Common myeloid progenitor, CD34-positive (primary cell): ENCODE measurements at places on chromosomes 13 and 19.
A peak's percentile ranks its signal among the peaks of the same experiment; 100 is the strongest.

DNA sequence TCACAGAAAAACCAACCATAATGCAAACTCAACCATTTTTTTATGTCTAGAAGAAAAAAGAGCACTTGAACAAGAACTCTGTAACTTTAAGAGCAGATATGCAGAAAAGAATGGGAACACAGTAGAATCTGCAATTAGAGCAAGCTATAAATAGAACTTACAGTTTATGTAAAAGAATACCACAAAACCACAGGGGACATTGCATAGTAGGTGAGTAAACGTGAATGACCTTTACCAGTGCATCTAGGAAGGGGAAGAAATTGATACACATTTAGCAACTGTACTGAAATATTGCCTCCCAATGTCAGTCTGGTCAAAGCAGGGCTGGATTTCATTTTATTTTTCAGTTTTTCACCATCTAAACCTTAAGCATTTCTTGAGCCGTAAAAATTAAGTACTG, 242.2 kb upstream of the EDNRB start:
- peak; percentile 57 for DNase-seq

DNA sequence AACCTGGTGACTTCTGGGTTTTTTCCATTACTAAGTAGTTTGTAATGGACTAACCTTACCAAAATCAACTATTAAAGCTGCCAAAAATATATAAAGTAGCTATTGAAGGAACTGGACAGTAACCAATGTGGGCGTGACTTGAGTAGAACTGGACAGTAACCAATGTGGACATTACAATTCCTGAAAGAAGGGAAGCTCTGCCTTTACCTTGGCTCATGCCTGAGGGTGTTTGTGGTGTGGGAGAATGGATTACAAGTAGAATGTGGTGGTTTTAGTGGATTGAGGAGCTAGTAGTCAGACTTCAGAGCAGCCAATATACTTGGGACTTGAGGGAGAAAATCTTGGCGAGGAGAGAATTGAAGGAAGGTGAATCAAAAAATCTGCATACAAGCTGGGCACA, 17.5 kb downstream of the LRRC63 start:
- no peak for DNase-seq

DNA sequence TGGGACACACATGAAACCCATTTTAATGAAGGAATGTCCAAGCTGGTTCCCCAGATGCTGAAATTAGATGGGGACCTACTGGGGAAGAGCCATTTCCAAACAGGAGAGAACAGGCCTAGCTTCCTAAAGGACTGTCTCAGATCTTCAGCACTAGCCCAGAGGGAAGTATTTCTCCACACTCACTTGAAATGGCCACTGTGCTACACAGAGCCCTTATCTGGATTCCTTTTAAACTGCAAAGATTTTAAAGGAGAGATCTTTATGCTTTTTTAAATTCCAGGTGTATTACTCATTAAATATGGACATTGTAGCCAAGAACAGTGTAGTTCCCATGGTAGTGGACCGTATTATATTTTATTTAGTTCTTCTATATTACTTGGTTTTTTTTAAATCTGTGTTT, 255.3 kb downstream of the SHISA2 start:
- no peak for DNase-seq

DNA sequence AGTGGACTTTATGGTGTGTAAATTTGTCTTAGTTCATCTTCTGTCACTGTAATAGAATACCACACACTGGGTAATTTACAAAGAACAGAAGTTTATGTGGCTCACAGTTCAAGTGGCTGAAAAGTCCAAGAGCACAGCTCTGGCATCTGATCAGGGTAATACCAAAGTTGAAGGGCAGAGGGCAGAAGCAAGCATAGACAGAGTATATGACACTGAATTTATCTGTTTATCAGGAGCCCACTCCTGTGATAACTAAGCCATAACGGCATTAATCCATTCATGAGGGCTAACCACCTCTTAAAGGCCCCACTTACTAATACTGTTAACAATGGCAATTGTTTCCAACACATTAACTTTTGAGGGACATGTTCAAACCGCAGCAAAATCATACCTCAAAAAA, 4.0 kb upstream of the RFXAP start:
- peak; percentile 53 for DNase-seq

- no peak for DNase-seq
Measured at GRCh38 chr13:43267916-43268315, 244.5 kb downstream of the DNAJC15 start.

DNA sequence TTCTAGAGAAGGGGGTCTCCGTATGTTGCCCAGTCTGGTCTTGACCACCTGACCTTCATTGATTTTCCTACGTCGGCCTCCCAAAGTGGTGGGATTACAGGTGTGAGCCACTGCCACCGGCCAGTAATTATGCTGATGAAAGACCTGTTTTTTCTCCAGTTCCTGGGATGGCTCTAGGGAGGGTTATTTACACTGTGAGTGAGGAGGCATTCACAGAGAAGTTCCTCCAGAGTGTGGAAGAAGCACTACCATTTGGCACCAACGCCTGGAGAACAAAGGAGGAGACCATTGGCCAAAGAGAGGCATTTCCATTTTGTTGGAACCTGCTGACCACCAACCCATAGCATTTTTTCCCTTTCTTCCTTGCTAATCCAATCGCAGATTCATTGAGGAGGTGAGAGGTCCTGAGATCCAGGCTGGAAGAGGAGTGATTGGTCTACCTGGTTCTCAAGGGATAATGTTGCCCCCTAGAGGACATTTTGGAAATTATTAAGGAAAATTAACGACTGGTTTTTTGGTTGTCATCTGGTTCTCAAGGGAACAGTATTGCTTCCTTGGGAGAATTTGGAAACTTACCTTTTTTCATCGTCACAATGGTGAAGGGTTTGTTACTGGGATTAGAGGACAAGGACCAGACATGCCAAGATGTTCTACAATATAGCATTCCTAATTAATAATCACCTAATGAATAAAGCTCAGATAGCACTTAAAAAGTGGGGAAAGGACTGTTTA, 5.5 kb upstream of the SAE1 start:
- peak; percentile 67 for DNase-seq

- DNase-seq: no peak
Measured at GRCh38 chr13:113305208-113305607, 8.2 kb downstream of the LAMP1 start.

DNA sequence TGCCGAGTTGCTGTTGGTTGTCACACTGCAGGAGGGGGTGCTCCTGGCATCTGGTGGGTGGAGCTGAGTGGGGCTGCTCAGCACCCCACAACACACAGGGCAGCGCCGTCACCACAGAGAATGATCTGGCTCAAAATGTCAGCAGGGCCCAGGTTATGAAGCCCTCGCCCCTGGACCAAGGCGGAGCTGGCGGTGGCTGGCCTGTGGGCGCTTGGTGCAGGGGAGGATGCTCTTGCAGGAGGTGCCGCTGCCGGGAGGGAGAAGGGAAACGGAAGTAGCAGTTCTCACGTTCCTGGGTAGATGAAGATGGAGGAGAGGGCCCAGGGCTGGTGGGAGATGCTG, 14.2 kb upstream of the LENG8 start:
- DNase-seq: no peak

- DNase-seq: no peak
Measured at GRCh38 chr13:40383132-40383531, 283.3 kb downstream of the FOXO1 start.

GRCh38 chr13:29315847-29316246, 279.6 kb downstream of the SLC7A1 start:
- DNase-seq: no peak

- DNase-seq: no peak
Measured at GRCh38 chr19:27997069-27997468, 1215.9 kb downstream of the UQCRFS1 start.

- no peak for DNase-seq
Measured at GRCh38 chr13:51162701-51163100, 51.6 kb upstream of the C13orf42 start.

GRCh38 chr13:83086948-83087347, 795.3 kb downstream of the SLITRK1 start:
- no peak for DNase-seq

DNA sequence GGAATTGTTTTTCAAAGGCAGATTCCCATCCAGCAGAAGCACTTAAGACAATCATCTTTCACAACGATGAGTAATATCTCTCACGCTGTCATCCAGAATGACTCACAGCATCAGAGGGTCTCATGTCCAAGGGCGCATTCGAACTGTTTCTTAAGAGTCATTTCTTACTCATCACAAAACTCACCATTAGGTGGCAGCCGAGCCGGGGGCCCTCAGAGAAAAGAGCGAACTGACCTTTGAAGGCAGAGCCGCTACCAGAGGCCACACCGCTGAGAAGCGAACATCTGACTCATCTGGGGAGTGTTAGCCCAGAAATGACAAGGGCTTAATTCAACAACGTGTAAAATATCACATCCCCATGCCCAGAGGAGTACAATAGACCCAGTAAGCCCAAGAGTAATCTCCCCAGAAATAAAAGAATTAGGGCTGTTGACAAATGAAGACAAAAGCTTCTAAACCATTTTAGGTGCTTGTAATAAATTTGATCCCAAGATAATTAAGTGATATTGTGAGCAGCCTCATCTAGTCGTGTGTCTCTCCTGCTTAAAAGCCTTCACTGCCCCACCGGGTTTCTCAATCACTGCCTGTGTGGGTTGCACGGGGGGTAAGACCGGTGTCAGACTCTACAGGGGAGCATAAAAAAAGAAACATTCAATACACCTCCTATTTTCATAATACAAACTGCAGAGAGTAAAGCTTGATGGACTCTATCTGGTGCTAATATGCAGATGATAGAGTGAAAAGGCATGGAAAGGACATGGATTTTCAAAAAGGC, 96.2 kb downstream of the CYSLTR2 start:
- DNase-seq: peak; percentile 16

- DNase-seq: no peak
Measured at GRCh38 chr13:41056194-41056593, 5.1 kb upstream of the WBP4 start.

DNA sequence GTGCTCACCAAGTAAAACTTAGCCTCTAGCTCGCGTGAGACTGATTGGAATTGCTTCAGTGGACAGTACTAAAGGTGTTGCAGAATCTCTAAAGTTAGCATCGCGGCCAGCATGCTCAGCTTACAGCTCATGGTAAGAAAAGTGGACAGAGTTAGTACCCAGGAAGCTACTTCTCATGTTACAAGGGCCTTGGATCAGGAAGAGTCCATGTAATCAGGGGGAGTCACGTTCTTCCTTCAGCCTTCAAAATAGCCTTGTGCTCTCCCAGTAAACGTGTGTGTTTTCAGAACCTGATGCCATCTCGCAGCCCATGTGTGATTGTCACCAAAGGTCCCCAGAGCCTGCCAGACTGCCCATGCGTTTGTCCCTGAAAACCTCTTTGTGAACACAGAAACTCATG, 195.8 kb upstream of the RNF113B start:
- no peak for DNase-seq

DNA sequence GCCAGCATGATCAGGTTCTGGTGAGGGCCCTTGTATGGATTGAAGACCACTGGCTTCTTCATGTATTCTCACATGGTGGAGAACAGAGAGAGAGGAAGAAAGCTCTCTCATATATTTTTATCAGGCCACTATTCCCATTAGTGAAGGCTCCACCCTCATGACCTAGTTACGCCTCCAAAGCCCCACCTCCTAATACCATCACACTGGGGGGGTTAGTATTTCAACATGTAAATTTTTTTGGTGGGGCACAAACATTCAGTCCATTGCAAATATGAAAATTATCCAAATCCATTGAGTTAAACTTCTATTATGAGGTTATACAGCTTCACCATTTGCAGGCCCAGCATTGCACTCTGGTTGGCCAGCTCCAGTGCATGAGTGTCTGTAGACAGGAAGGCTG, 33.2 kb upstream of the RBM26 start:
- no peak for DNase-seq

GRCh38 chr13:40409278-40409677, 257.2 kb downstream of the FOXO1 start:
- no peak for DNase-seq

GRCh38 chr13:87122551-87122950, 548.6 kb upstream of the SLITRK5 start:
- peak; percentile 70 for DNase-seq

GRCh38 chr13:38046049-38046376, 176.4 kb upstream of the TRPC4 start:
- DNase-seq: no peak

DNA sequence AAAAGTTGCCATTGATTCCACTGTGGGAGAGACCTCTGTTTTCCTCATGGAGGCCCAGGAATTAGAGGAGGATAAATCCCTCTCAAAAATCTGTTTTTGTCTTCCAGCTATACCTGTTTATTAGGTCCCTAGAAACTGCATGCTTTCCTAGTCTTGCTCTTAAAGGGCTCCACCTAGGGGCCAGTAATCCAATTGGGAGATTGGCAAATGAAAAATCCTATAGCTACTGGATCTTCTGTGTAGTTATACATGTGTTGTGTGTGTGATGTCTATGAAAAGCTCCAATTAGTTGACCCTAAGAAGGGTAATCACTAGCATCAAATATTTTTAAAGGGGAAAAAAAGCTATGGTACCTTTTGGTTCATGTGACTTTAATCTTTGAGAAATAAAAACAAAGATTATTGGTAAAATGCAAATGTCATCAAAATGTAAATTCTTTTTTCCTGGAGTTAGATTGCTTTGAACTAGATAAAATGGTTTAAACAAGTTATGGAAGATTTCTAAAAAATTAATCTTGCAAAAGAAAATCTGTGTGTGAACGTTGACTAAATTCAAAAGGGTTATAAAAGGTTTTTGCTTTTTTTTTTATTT, 63.4 kb upstream of the C1QTNF9B start:
- DNase-seq: peak; percentile 43

DNA sequence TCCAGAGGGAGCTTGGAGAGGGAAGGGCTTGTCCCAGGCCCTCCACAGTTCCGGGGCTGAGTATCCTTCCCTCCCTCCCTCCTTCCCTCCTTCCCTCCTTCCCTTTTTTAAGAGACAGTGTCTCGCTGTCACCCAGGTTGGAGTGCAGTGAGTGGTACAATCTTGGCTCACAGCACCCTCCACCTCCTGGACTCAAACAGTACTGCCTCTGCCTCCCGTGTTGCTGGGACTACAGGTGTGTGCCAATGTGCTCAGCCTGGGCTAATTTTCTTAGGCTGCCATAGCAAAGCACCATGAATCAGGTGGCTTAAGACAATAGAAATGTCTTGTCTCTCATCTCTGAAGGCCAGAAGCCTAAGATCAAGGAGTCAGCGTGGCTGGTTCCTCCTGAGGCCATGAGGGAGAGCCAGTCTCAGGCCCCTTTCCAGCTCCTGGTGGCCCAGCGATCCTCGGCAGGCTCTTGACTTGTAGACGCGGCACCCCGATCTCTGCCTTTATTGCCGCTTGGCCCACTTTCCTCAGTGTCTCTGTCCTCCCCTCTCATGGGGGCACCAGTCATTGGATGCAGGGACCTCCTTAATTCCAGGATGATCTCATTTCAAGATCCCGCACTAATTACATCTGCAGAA, 47.5 kb downstream of the CRTC1 start:
- DNase-seq: no peak

GRCh38 chr13:109870696-109871370, 84.5 kb upstream of the IRS2 start:
- DNase-seq: no peak

GRCh38 chr13:98368019-98368418, 190.9 kb upstream of the RNF113B start:
- DNase-seq: no peak

DNA sequence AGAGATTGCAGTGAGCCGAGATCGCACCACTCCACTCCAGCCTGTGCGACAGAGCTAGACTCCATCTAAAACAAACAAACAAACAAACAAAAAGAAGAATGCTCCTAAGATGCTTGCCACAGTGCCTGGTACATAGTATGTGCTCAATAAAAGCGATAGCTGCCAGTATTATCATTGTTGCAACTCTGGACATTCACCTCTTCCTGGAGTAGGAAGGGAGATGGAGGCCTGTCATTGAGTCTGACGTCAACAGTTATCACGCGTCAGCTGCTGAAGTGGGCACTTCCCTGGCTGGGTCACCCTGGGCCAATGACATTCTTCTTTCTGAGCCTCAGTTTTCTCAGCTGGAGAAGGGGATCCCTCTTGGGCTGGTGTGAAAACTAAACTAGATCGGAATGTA, 4.2 kb upstream of the PLAUR start:
- no peak for DNase-seq
